ENCODE measurements at places on chromosomes 1 and 21. TPM values are rescaled to one million over a fixed set of nuclear protein-coding genes. Genes with fewer than 3 reads are reported as not detected.

ERICH3 gene
- total RNA-seq = not detected

DNA sequence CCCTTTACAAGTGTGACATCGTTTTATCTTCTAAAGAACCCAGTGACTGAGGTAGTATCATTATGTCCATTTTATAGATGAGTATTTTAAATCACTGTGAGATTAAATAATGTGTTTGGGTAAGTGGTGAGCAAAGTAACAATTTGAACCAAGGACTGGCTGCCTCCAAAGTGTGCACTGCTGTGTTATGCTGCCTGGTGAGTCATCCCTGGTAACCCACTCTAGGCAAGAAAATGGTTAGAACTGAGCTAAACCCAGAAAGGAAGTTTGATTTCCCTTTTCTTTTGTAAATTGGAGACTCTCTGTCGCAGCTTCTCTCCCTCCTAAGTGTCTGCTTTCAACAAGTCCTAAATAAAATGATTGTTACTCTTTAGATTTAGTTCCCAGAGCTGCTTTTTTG is 342.8 kb upstream of the KAZN start:
- DNase-seq = no peak

HSPG2 gene
- total RNA-seq = 52.1 TPM

KCNC4 gene
- 12.2 TPM for total RNA-seq

SHE gene
- not detected for total RNA-seq

DNA sequence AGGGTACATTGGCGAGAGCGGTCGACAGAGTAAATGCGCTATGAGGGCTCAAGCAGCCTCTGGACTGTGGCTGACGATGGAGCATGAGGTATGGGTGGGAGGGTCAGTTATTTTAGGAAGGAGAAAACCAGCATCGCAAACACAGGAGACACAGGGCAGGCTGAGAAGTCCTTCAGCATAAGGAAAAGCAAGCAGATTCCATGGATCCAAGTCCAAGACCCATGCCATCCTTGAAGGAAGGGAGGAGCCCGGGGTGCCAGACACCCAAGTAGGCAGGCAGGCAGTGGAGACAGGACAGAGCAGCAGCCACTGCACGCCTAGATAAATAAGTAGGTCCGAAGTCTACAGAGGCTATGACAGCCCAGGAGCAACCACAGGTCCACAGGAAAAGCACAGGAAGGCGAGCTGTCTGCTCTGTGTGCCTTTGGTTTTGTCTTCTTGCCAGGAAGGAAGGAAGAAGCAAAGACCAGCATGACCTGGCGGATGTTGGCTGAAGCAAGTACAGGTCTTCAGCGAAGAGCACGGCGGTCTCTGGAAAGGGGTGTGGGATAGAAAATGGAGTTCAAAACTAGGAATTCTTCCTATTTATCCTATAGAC is 76.4 kb upstream of the SLC45A1 start:
- no peak for DNase-seq

FAM72C gene
- 25.9 TPM for total RNA-seq

GRCh38 chr21:38077569-38077968 is 161.3 kb upstream of the KCNJ6 start:
- DNase-seq = no peak

PRUNE1 gene
- 15.7 TPM for total RNA-seq

MSH4 gene
- total RNA-seq = 0.16 TPM

TPRG1L gene
- total RNA-seq = 6.2 TPM

OR2T35 gene
- total RNA-seq = not detected

DNA sequence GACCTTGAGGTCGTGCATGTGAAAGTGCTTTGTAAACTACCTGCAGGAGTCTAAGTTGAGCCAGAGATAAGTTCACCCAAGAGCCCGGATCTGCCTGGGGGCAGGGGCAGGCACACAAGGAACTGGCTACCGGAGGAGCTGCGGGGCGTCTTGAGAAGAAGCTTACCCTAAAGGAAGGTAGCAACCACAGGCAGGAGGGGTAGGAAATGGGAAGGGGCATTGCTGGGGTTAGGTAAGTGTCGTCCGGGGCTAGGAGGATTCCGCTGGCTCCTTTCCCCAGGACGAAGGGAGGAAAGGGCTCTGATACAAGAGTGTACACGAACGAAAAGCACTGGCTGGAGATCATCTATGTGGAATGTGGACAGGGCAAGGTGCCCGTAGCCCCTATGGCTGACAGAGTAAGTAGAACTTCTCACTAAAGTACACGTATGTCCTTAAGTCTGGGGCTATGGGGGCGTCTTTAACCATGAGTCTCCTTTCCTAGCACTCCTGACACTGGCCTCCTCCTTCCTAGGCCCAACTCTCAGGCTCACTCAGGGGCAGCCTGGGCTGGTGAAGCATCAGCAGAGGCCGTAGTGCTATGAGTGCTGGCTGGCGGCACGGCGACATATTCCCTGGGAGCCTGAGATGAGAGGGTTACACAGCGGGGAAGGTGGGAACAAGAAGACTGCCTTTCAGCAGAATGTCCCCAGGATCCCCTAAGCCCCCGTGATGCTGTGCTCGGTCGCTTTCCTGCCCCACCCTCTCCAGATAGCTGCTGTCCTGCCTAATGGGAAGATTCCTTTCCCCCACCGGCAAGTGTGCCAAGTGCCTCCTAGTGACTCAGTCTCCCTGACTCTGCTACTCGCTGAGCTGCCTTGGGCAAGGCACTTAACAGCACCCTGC is 9.1 kb upstream of the GALNT2 start:
- DNase-seq = no peak
